ENCODE measurements at places on chromosomes 11 and 22.

DNA sequence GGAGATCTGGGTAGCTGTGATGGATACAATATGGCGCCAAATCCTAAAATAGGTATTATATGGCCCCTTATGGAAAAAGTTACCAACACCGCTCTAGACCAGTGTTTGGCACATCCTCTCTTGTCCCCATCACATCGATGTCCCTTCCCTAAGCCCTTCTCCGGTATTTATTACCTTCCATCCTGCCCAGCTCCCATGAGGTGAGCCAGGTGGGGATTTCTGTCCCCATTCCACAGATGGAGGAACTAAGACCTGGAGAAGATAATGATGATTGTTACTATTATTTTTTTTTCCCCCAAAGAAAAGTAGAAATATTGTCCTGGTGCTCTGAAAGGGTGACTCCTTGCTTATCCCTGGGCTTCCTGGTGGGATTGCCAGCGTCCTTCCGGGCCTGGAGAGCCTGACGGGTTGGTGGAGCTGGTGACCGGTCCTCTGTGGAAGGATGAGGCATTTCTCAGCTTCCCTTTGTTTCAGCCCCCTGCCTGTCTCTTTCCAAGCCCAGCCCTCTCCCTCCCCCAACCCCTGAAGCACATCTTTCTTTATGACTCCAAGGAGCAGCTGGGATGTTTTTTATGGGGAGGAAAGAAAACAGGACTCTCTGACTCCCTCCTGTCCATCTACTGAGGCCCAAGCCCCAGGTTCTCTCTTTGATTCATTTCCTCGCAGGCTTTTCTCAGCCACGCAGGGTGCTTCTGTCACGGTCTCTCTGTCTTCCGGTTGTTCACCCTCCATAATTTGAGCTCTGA is 65.4 kb downstream of the TP53I11 start:
- no peak for DNase-seq

GRCh38 chr11:7143908-7144307 is 55.1 kb downstream of the RBMXL2 start:
- DNase-seq = no peak

- DNase-seq = no peak
Observed at GRCh38 chr11:30143098-30143705, 87.6 kb upstream of the FSHB start.

- no peak for DNase-seq
Observed at GRCh38 chr11:66985508-66986177, 10.5 kb downstream of the C11orf86 start.

GRCh38 chr11:1043563-1044096 is 7.1 kb upstream of the MUC6 start:
- DNase-seq = no peak

GRCh38 chr11:114156131-114156581 is 96.6 kb downstream of the ZBTB16 start:
- no peak for DNase-seq

DNA sequence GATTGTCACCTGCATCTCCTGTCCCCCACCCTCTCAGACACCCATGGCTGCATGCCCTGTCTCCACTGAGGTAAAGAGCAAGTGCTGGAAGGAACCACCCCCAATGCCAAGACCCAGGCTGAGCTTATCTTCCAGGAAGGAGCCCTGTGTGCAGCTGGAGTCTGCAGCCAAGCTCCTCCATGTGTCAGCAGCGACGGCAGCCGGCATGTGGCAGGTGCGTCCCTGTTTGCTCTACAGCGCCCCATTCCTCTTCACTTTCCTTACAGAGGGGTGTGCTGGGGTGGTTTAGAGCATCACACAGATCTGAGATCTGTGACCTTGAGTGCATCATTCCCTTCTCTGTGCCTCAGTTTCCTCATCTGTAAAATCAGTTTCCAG is 7.7 kb upstream of the MN1 start:
- DNase-seq = no peak

DNA sequence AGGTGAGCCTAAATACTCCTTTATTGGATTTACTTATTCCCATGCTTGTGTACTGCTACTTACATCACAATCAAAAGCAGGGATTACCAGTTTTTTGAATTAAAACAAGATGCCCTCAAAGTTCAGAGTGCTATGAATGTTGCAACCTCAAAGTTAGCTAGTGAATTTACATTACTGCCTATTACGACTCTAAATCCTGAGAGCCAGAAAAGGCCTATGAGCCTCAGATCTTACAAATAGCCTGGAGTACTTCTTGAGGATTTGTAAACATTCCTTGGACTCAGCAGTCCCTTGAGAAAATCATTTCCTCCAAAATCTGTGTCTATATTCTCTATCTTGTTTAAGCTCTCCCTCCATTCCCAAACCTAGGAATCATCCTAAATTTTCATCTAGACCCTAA is 25.5 kb downstream of the CHORDC1 start:
- DNase-seq = no peak

GRCh38 chr11:10648871-10649270 is 44.7 kb downstream of the IRAG1 start:
- no peak for DNase-seq

GRCh38 chr11:6812390-6813005 is 13.0 kb upstream of the OR6A2 start:
- DNase-seq = no peak

DNA sequence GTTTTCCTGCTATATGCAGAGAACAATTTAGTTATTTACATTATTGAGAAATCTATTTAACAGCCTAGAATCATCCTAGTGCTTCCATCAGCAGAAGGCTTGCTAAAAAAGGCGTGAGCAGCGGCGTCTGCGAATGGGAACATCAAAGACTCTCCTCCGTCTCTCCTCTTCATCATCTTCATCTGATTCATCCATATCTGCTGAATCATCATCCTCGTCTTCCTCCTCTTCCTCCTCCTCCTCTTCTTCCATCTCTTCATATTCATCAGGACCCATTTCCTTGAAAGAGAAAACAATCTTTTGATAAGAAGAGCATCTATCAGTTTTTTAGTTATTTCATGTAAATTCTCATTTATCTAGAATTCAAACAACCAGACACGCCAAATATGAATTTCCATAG is 5.6 kb upstream of the CD59 start:
- no peak for DNase-seq

DNA sequence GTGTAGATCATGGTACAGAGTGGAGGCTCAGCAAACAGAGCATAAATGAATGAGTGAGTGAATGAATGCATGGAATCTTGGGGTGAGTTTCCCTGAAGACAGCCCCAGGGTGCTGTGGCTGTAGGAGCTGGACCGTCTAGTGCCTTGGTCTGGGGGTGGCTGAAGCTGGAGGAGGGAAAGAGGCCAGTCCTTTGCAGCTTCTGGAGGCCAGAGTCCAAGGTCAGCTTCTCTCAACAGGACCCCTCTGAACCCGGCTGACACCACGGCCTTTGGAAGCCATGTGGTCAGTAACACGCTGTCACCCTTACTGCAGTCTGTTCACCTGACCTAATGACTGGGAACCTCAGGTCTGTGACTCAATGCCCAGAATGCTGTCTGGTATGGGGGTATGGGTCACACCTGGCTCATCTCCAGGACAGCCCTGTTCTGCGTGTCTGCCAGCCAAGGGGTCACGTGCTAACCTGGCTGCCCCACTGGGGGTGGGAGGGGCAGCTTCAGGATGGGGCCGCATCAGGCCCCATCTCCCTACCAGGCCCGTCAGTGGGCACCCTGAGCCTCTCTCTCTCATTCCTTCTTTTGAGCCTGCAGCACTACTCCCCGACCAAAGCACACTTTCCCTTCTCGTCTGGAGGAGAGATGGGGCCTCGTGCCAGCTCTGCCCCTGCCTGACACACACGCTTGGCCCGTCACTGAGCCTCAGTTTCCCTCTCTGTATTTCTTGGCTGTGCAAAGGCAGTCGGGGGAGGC is 24.1 kb upstream of the CHKA start:
- no peak for DNase-seq

GRCh38 chr11:125331357-125332035 is 164.6 kb downstream of the FEZ1 start:
- no peak for DNase-seq

GRCh38 chr11:122367809-122368231 is 251.8 kb upstream of the BLID start:
- DNase-seq = no peak

GRCh38 chr11:125990244-125990643 is 44.4 kb downstream of the VSIG10L2 start:
- no peak for DNase-seq

DNA sequence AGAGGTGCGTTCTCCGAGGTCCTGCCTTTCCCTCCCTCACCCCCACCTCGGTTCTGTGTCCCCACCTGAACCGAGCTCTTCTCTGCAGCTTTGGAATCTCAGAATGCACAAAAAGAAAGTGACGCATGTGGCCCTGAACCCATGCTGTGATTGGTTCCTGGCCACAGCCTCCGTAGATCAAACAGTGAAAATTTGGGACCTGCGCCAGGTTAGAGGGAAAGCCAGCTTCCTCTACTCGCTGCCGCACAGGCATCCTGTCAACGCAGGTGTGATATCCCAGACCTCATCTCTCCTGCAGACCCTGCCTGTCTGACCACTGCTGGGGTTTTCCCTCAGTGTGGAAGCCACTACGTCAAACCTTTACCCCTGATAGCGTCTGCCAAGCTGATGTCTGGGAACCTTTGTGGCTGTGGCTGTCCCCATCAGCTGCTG is 13.9 kb downstream of the ACP2 start:
- DNase-seq = peak; percentile 81

- no peak for DNase-seq
Observed at GRCh38 chr11:65295571-65296341, 18.9 kb upstream of the CDC42EP2 start.

DNA sequence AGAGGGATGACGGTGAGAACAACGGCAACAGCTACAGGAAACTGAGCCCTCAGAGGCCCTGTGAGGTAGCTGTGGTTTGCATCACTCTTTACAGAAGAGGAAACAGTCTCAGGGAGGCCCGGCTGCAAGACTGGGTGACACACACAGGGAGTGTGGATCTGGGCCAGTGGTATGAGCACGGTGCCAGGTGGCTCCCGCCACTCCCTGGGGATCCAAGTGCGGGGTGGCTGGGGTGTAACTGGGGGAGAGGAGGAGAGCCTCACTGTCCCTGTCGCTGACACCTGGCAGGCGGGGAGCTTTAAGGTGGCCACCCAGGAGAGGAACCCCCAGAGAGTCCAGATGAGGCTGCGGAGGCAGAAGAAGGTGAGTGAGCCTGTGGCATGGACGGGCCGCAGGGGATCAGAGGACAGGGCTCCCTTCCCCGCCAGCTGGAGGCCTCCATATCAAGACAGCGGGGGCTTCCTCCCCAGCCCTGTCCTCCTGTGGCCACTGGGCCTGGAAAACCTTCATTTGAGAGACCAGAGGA is 5.6 kb downstream of the RGL4 start:
- peak; percentile 62 for DNase-seq

DNA sequence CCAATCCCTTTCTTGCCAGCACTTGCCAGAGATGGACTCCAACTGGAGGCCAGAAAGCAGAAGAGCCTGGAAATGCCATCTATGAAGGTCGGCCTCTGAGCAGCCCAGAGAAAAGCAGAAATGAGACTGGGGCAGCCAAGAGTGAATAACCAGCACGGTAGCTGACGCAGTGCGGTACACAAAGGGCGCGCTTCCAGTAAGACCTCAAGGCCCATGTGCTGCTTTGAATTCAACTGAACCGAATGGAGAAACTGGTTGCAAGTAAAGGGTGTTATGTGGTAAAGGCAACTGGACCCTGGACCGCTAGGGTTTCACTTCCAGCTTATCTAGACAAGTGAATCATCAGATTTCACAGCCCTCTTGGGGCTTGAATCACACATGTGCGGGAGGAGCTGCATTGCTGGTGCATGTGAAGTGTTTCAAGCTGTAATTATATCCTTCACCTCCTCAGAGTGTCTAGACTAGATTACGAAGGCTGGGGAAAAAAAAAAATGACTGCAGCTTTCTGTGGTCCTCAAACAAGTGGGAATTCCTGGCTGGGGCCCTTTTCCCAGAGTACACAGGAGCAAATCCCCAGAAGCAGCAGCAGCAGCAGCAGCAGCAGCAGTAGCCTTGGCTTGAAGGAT is 128.9 kb downstream of the CCDC34 start:
- no peak for DNase-seq

DNA sequence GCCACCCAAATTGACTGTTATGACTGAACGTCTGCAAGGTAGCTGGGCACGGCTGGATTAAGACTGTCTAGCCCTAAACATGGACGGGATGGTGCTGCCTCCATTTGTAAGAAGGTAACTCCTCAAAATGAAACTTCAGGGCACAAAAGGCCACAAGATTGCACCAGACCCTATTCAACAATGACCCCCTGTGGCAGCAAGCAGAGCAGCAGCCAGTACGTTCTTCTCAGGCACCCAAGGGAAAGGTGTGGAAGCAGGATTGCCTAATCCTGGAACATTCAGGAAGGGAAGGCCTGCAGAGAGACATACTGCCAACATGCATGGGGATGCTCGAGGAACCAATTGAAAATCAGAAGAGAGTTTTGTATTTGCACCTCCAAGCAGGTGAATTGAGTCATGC is 4.5 kb upstream of the TBX10 start:
- DNase-seq = no peak

GRCh38 chr11:129273944-129274711 is 82.0 kb upstream of the ARHGAP32 start:
- DNase-seq = no peak

GRCh38 chr11:10896493-10896892 is 38.6 kb upstream of the ZBED5 start:
- DNase-seq = no peak

- DNase-seq = no peak
Observed at GRCh38 chr11:88042647-88043046, 132.6 kb downstream of the RAB38 start.

DNA sequence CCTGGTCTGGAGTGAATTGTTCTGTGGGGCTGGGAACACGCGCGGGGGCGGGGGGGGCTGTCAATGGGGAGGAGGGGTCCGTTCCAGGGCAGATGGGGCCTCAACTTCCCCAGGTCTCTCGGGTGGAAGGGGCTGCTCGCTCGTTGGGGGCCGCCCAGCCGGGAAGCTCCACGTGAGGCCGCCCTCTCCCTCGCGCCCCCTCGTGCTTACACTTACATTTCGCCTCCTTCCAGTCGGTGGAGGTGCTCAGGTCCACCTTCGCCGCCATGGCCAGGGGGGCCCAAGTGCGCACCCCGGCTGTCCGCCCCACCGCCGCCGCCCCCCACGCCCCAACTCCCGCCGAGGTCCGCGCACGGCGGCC is 452 bp downstream of the MACROD1 start:
- no peak for DNase-seq

- no peak for DNase-seq
Observed at GRCh38 chr11:71486320-71486719, 33.3 kb downstream of the NADSYN1 start.

GRCh38 chr11:65879617-65880016 is at the start of gene CTSW:
TSS of gene CTSW (plus strand) at chr11:65879837. CDS start at chr11:65879855, 18 bp downstream.
- DNase-seq = peak; percentile 54

DNA sequence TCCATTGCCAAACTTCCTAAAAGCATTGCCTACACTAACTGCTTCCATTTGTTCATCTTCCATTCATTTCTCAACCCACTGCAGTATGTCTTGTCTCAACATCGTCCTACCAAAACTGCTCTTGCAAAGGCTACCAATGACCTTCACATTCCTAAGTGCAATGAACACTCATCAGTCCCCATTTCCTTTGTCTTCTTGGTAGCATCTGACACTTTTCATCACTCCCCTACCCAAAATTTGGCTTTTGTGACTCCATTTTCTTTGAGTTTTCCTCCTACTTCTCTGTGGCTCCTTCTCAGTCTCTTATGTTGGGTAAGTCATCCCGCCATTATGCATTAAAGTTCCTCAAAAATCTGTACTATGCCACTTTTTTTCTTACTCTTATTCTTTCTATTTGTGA is 135.4 kb downstream of the CCDC81 start:
- no peak for DNase-seq

Data from CD8-positive, alpha-beta memory T cell (primary cell).